Psoas muscle (tissue), 8 donors: ENCODE measurements at places on chromosomes 2 and 18.
A peak's percentile ranks its signal among the peaks of the same experiment; 100 is the strongest.

GRCh38 chr2:45859682-45860081 lies 208.2 kb downstream of the PRKCE start:
- no peak for DNase-seq

GRCh38 chr2:215262303-215262702 lies 49.6 kb upstream of the ATIC start:
- DNase-seq: no peak

- no peak for DNase-seq
Observed at GRCh38 chr2:127590386-127591190, 55.1 kb downstream of the MYO7B start.

DNA sequence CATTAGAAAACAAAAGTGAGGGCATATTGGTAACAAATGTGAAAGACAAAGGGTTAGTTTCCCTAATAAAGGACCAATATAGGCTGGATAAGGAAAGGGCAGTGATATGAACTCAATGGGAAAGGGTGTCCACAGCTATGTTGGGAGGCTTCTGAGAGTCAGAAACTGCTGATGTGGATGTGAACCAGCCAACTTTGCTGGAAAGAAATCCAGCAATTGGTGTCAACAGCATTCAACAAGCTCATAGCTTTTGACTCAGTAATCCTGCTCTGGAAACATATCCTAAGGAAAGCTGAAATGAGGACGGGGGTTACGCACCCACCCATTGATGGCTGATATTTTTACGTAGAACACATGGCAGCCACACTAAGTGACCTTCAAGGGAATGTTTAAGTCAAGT lies 63.7 kb downstream of the ARL4C start:
- no peak for DNase-seq

DNA sequence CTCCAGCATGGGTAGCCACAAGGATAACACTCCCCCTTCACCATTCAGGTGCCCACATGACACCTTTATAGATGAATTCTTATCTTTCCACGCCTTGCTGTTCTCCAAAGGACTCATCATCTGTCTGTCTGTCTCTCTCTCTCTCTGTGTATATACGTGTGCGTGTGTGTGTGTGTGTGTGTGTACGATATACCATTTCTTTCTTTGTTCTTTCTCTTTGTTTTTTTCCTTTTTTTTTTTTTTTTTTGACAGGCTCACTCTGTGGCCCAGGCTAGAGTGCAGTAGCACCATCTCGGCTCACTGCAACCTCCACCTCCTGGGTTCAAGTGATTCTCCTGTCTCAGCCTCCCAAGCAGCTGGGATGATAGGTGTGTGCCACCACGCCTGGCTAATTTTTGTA lies 98.2 kb downstream of the DLGAP1 start:
- no peak for DNase-seq

- no peak for DNase-seq
Observed at GRCh38 chr2:117128461-117128860, 686.0 kb upstream of the DDX18 start.

GRCh38 chr2:43478412-43479086 lies 117.3 kb downstream of the THADA start:
- no peak for DNase-seq

GRCh38 chr2:86224645-86225355 lies 25.5 kb downstream of the MRPL35 start:
- peak; percentile 33 for DNase-seq
